Muscle of leg (tissue), 16 donors: ENCODE measurements at places on chromosomes 1 and 21.

GRCh38 chr1:97778718-97779117 lies 142.1 kb downstream of the DPYD start:
- DNase-seq: peak; percentile 52

DNA sequence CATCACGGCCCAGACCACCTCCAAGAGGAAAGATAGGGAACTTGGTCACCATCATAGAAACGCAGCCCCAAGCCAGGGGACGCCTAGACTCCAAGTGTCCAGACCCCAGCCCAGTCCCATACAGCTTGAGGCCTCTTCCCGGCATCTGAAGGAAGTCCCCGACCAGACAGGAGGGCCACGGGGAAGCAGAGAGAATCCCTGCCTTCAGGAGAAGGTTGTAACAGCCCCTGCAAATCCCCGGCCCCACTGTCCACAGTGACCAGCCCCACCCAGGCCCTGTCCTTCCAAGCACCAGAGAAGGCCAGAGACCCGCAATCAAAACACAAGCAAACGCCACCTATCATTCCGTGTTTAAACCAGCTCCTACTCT lies 1.7 kb downstream of the SLC19A1 start:
- DNase-seq: no peak

DNA sequence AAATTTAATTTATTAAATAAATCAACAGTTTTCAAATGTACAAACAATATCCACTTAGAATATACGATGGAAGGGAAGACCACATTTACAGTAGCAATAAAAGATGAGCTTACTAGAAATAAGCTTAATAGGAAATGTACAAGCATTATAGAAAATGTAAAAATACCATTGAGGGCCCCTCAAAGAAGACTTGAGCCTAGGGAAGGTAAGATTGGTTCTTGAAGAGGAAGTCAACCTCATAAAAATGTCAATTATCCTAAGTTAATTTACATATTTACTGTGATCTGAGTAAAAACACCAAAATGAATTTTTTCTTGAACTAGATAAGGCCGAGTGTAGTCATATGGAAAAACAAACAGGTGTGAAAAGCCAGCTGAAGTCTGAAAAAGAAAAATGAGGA lies 39.7 kb upstream of the TRIM67 start:
- no peak for DNase-seq

GRCh38 chr1:172628401-172628800 lies 30.5 kb upstream of the FASLG start:
- DNase-seq: no peak

DNA sequence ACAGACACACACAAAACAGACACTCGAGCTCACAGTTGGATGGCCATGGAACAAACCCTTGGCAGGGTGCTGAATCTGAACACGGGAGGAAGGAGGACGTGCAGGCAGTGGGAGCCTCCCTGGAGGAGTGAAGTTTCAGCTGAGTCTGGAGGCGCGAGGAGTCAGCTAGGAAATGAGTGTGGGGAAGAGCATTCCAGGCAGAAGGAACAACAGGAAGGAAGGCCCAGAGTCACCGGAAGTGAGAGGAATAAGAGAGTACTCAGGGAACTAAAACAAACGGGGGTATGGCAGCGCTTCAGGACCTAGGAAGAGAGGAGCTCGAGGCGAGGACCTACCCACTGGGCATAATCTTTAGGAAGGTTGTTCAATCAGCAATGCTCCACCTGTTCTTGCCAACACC lies 137.3 kb downstream of the SYF2 start:
- no peak for DNase-seq
